Stimulated activated CD4-positive, alpha-beta T cell treated with anti-CD3 and anti-CD28 coated beads, Interleukin-1b, Interleukin-23, amount 100 ng/mL, for 24 hours (primary cell): ENCODE measurements at places on chromosomes 7 and 10.

GRCh38 chr7:101129603-101130117 lies 2.8 kb downstream of the SERPINE1 start:
- DNase-seq = no peak

GRCh38 chr7:78149787-78150186 lies 351.2 kb downstream of the PHTF2 start:
- no peak for DNase-seq

DNA sequence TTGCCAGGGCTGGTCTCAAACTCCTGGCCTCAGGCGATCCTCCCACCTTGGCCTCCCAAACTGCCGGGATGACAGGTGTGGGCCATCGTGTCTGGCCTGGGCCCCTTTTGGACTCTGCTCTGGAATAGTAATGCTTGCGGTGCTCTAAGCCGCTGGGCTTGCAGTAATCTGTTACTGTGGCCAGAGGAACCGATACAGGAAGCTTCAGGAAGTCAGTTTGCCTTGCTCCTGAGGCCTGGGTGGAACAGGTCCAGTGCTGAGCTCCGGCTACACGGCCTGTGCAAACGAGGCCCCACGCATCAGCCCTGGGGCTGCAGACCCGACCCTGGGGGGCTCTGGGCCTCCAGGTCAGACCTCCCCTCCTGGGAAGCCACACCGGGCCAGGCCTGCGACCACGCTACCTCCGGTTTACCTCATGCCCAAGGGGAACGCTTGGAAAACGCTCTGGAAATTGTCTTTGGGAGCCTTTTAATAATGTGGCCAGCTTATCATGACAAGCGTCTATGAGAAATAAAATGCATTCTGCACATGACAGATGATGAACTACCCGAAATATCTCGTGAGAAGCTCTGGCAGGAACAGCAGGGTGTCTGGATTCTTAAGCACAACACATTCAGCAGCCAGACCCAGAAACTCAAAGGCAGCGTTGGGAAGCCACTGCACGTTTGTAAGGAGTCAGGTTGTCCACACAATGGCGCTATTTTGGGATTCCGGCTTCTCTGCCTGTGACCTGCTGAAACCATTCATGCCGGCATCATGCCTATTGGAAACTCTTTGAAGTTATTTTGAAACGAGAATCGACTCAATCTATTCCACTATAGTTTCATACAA lies 10.1 kb upstream of the ADAP1 start:
- DNase-seq = no peak

GRCh38 chr10:34875061-34875460 lies 60.0 kb upstream of the PARD3 start:
- DNase-seq = no peak

- no peak for DNase-seq
Observed at GRCh38 chr7:12369756-12370155, 33.9 kb downstream of the VWDE start.

GRCh38 chr7:90484706-90485105 lies 15.3 kb downstream of the PTTG1IP2 start:
- no peak for DNase-seq

DNA sequence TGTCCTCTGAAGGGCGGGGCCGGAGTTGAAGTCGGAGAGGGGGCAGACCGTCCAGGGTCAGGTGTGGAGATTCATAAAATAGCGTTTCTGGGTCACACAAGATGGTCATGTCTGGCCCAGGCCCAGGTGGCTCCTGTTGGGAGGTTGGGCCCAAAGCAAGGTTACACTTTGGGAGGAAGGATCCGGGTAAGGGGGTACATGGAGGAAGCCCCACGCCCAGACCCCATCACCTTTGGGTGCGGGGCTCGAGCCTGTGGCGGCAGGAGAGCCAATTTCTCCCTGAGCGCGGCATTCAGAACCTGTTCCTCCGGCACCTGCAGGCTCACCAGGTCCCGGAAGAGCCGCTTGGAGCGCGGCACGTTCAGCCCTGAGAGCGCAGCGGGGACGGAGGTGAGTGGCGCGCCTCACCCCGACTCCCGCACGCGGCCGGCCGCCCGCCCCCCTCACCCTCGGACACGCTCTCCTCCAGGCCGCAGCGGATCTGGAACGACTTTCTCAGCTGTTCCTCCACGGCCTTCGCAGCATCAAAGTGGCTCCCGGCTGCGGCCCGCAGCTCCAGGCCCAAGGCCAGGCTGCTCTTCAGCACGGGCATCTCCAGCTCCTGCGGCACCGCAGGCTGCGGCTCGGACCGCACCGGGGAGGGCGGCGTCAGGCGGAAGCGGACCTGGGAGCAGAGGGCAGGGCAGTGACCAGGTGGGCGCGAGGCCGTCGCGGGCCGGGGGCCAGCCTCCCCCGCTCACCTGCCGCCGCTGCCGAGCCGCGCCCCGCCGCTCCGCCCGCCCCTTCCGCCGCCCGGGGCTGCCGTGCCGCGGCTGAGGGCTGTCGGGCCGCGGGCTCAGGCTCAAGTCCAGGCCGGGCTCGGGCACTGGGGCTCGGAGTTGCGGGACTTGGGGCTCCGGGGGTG lies 644 bp downstream of the PPP1R35 start:
- no peak for DNase-seq

GRCh38 chr10:103044942-103045489 lies 126.9 kb downstream of the CNNM2 start:
- no peak for DNase-seq

DNA sequence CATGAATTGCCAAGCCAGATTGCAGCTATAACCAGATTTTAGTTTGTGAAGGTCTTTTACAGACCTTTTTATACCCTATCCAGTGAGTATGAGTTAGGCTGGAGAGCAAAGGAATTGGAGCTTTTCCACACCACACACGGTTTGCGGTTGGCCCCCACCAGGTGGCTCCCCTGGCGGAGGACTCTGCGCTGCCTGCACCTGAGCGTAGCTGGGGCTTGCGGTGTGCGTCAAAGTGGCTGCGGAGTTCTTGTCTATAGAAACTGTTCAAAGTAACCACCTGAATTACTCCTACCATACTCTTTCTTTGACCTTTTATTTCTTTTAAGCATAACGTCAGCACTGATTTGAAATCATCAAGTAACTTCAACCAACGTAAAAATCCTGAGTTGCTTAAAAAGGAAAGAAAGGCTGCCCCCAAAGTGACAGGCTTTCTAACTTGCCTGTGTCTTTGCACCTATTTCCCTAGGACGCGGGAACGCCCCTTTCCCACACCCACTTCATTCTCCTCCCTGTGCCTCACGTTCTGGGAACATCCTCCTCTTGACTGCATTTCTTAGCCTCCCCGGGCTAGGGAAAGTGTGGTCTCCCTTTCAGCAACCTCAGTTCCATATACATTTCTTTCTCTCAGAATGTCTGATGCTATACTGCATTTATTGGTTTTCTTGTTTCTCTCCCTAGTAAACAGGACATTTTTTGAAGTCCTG lies 47.6 kb upstream of the TMEM72 start:
- no peak for DNase-seq

DNA sequence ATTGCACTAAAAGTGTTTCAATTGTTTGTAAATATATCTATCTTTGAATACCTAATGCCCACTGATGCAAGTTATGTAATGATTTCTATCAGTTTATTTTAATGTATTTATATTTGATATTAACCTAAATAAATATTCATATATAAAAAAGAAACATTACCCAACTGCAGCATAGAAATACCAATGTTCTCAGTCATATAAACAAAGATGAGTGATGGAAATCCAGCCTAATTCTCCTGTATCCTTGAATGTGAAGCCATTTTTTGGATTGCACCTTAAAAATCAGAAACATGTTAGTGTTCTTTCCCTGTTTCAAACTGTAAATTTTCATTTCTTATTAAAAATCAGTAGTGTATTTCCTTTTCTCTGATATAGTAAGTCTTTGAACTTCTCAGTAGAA lies 305.8 kb upstream of the GNAI1 start:
- DNase-seq = no peak

- DNase-seq = no peak
Observed at GRCh38 chr10:94065362-94065761, 71.6 kb downstream of the PLCE1 start.

DNA sequence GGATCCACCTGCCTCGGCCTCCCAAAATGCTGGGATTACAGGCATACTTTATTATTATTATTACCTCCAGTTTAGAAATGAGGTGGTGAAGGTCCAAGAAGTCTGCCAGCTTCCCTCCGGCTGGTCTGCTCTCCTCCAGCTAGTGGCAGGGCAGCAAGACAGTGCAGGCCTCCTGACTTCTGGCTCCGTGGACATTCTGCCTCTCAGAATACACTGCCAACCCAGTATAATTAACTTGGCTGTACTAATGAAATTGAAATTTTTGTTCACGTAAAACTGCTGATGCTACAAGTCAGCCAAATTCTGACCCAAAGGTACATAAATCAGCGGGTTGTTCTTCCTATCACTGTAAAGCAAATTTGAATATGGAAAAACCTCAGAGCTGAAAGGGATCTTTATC lies 7.6 kb upstream of the PDE1C start:
- DNase-seq = no peak

- DNase-seq = no peak
Observed at GRCh38 chr7:143992670-143993069, 7.5 kb upstream of the OR6B1 start.

DNA sequence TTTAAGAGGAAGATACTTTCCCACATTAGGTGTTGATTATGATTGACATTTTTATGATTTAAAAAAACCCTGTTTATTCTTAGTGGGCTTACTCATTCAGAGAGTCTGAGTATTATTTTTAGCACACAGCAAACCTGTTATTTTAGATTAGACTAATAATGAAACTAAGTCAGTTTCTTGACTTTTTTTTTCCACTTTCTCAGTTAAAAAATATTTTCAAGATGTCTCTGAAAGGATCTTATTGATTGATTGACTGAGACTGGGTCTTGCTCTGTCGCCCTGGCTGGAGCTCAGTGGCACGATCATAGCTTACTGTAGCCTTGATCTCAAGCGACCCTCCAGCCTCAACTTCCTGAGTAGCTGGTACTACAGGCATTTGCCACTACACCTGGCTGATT lies 20.4 kb upstream of the INPP5F start:
- DNase-seq = no peak

DNA sequence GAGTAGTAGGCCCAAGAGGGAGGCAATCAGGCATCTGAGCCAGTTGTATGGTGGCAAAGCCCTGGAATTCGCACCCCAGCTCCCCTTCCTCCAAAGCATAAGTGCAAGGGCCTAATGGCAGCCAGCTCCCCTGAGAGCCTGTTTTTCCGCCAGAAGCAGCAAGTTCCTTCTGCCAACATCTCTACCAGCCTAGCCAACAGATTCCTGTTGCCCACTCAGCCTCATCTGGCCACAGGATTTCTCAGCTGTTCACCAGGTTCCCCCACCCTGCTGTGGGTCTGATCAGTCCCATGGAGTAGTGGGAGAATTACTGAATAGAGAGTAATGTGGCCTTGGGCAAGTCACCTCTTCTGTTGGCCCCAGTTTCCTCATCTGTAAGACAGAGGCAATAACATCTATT lies 186.2 kb upstream of the PDE1C start:
- DNase-seq = no peak
